ENCODE measurements at places on chromosomes 4 and X.
A peak's percentile ranks its signal among the peaks of the same experiment; 100 is the strongest.

GRCh38 chrX:22351966-22352365 lies 79.3 kb downstream of the CBLL2 start:
- DNase-seq, result no peak

GRCh38 chrX:1416327-1416784 lies 24.4 kb upstream of the SLC25A6 start:
- DNase-seq, result no peak

DNA sequence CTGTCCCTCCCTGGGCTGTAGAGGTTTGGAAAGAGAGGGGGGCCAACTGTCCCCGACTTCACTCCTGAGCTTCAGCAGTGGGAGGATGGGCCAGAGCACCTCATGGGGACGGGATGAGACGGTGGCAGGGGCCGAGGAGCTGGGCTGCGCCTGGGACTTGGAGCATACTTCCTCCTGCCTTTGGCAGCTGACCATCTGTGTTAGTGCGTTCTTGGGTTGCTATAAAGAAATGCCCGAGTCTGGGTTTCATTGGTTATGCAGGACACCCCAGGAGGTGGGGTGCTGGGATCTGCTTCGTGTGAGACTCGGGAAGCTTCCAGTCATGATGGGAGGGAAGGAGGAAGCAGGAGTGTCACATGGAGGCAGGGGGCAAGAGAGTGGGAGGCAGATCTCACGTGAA lies 7.4 kb downstream of the PSAPL1 start:
- DNase-seq, result no peak

- no peak for DNase-seq
Observed at GRCh38 chr4:10495651-10496050, 38.4 kb upstream of the ZNF518B start.

GRCh38 chr4:70761276-70761816 lies 39.6 kb downstream of the RUFY3 start:
- DNase-seq, result no peak

GRCh38 chrX:41958861-41959260 lies 35.5 kb upstream of the CASK start:
- no peak for DNase-seq

- DNase-seq, result no peak
Observed at GRCh38 chrX:87901060-87901459, 383.5 kb downstream of the KLHL4 start.

GRCh38 chr4:60718874-60719273 lies 481.3 kb upstream of the ADGRL3 start:
- DNase-seq, result no peak

GRCh38 chrX:39773923-39774773 lies 323.6 kb downstream of the BCOR start:
- no peak for DNase-seq

DNA sequence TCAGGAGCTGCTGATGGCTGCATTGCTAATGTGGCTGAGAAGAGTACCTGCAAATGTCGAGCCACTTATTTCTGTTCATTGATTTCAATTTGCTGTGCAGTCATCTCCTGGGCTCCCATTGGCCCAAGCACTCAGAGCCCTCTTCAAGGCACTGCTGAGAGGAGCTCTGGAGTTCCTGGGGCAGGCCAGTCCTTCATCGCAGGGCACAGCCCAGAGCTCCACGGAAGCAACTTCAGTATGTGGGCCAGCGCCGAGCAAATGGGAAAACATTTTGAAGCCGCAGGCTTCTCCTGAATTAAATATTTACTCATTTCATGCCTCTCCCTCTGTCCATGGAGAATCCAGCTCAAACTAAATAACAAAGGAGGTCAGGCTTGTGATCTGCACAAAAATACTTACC lies 383.3 kb downstream of the BCOR start:
- no peak for DNase-seq

GRCh38 chr4:36242629-36243354 lies 1.5 kb downstream of the ARAP2 start:
- no peak for DNase-seq

DNA sequence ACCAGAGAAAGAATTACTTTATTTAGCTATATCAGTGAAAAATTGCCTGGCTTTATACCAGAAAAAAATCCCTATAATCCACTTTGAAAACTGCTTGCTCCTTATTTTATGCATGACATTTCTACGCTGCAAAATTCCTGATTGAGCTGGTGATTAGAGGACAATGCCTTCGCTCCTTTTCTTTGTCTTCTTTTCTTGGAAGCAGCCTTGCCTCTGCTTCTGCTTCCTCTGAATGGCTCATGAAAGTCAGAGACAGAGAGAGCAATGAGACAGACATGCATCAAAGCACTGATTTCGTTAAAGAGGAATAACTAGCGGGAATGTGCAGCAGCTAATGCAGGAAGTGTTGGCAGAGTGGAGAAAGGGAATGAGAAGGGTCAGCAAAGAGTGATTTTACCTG lies 294.3 kb upstream of the IGFBP7 start:
- no peak for DNase-seq

DNA sequence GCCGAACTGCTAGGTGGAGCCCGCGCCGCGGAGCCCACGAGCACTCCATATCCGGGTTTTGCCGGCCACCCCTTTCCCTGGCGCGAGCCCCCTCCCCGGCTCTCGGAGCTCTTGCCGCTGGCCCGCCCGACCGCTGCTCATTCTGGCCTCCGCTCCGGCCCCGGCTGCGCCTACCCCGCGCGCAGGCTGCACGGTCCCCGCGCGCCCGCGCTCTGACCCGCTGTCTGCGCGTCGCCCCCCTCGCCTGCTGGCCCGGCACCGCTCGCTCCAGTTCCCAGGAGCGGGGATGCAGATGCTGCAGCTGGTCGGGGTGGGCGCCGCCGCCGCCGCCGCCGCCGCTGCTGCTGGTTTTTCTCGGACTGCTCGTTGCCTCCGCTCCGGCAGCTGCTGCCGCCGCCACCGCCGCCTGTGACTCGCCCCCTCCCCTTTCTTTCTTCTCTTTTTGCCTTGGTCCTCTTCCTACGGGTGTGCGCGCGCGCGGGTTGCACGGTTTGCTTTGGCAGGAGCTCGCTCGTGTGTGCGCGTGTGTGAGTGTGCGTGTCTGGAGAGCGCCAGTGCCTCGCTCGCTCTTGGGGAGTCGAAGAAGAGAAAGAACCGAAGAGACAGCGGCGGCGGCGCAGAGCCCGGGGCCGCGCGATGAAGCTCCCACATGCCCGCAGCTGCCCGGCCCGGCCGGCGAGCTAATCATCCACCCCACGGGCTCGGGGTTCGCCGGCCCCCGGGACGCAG lies at the start of gene ADGRL3:
Gene ADGRL3 (plus strand): TSS at position 140 of the 729 bp plus-strand sequence.
- DNase-seq, result peak; percentile 74

DNA sequence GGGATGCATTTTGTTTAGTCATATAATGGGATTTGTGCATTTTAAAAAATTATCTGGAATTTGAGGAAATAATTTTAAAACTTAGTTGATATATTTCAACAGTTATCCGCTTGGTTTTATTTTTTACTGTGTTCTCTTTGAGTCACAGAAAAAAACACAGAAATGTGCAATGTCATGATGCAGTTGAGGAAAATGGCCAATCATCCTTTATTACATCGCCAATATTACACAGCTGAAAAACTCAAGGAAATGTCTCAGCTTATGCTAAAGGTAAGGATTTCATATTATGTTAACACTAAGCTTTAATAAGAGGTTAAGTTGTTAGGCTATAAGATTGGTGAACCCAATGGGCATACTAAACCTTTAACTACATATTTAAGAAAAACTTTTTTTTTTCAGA lies 63.9 kb downstream of the HPGDS start:
- no peak for DNase-seq

DNA sequence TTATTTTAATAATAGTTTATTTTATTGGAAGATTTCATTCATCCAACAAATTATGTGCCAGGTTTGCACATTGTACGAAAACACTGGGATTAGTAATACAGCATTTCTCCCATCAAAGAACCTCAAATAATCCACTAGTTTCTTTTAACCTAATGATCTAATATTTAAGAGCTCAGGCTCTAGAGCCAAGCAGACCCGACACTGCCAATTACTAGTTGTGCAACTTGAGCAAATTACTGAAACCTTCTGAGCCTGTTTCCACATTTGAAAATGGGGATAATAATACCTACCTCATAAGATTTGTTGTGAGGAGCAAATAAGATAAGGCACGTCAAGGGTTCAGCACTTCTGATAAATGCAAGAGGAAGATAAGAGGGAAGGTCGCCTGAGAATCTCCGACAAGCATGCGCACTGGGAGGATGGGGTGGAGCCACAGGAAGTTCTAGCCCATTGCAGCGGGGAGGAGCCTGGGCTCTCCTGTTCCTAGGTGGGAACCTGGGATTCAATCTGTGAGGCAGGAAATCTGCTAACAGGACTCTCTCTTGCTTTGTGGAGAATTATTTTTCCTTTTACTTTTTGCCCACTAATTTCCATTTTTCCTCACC lies 141.5 kb upstream of the SMAD1 start:
- no peak for DNase-seq

- DNase-seq, result no peak
Observed at GRCh38 chrX:77342004-77342403, 105.2 kb upstream of the FGF16 start.
